ENCODE measurements at places on chromosomes 5 and 9.

DNA sequence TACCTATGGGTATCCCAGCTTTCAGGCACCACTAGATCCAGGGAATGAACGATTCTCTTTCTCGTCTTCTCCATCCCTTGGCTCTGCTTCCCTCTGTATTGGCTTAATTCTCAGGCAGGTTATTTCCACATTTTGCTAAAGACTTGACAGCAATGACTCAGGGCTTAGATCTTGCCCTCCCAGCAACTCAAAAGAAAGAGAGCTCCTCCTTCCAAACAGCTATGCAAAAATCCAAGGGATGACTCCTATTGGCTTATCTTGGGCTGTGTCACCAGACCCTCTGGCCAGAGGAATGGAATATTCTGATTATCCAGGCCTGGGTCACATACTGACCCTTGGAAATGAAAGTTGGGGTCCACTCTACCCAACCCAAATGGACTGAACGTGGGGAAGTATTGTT, 270.2 kb downstream of the NTRK2 start:
- no peak for DNase-seq

DNA sequence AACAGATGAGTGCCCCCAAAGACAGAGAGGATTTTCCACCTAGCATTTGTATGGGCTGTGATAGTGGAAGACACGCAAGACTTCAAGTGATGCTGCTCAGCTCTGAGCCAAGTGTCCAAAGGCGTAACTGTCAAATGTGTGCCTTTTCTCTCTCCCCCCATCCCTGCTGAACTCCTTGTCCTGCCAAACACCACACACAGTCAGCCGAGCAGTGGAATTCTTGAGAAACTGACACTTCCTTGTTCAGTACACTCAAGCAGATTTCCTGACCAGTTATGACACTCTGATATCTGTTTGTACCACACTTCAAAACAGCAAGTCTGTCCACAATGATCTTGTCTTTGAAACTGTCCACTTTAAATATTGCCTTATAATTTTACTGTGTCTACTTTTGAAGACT, 166.4 kb downstream of the PIK3R1 start:
- no peak for DNase-seq

DNA sequence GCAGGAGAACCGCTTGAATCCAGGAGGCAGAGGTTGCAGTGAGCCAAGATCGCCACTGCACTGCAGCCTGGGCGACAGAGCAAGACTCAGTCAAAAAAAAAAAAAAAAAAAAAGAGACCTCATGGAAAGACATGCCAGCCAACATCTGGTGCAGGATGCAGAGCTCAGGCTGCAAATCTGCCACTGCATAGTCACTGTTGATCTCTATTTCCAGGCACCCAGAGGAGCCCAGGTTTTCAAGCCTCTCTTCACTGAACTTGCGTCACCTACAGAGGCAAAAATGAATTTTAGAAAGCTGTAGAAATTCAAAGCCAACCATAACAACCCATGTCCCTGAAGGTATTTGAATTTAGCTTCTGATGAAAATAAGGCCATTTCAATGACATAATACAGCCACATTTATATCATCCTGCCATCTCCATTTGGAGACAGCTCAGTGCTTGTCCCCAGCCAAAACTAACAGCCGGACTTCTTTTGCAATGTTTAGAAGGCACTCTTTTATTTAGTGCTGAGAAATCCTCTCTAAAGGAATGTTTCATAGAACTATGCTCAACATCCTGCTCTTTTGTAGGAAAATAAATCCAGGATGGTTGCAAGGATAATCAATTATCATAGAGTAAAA, 113.3 kb downstream of the SNX18 start:
- no peak for DNase-seq

DNA sequence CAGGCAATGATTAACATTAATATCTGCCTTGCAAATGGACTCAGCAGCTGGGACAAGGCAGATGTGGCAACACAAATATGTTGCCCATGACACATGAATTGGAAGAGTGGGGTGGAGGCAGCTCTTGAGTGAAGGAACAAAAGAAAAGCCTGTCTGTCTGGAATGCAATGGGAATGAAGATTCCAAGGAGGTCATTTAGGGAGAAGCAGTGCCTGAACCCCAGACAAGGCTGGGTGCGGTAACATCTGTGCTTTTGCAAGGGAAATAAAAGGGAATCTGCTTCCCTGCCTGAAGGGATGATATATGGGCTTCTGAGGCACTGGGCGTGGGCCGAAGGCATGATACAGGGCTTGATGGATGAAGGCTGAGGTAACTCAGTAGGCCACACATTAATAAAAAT, 94.1 kb upstream of the TRIM32 start:
- DNase-seq, result no peak

DNA sequence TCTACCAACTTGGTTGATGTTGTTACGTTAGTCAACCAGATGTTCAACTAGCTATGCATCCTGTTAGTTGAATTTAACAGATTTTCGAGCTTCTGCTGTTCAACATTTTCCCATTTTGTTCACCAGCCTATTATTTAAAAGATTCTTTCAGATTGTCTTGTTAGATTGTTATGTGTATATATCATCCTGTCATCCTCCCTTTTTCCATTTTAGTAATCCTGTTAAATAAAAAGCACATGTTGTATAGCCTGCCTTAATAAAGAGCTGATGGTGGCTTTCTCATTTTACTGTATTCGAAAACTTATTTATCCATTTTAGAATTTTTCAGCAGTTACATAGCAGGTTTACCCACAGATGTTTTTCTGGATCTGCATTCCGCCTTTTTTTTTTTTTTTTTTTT, 4.3 kb downstream of the TMEFF1 start:
- DNase-seq, result no peak

DNA sequence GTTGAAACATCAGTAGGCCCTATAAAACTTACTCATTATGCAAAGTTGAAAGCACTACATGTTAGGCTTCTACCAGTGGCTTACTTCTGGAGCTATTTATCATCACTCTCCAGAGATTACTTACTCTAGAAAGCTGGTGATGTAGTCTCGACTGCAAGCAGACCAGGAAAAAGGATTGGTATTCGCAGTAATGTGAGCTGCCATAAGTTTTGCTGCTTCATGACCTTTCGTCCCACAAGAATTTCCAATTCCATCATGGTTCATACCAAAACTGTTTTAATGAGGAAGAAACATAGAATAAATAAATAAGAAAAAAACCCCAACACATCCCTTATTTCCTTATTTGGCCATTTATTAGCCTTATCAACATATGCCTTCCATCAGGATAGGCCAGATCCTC, 181.9 kb downstream of the ADAMTS6 start:
- no peak for DNase-seq

DNA sequence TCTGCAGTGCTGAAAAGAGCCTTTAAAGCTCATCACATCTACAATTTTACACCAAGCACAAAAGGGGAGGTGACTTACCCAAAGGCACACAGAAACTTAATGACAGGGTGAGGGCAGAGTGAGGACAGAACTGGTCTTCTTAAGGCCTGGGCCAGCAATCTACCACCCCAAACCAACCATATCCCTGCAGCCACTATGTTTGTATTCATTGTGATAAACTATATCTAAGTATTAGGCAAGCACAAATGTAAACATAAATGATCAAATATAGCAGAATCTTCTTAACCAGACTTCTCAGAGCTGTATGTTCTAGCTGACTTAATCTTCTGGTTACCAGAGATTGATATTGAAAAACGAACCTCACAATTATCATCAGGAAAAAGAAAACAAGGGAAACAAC, 47.9 kb upstream of the RNF38 start:
- no peak for DNase-seq

DNA sequence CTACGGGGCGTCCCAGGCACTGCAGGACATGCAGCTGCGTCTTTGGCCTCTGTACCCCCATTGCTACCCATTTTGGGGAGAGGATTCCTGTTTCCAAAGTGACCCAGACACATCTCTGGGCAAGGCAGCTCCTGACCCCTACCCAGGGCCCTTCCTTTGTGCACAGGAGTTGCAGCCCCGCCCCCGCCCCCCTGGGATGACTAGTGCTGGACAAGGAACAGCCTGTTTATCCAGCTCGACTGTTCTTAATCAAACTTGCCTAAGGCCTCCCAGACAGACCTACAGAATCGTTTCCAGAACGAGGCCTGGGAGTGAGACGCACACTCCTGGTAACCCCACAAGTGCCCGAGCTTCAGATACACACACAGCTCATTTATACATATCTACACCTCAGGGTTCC, 13.2 kb downstream of the DIPK1B start:
- no peak for DNase-seq

GRCh38 chr9:3299872-3300271, 225.9 kb downstream of the RFX3 start:
- no peak for DNase-seq

- no peak for DNase-seq
Observed at GRCh38 chr5:143183989-143184388, 219.5 kb downstream of the NR3C1 start.

Data from head of caudate nucleus (tissue), 42 donors.